ENCODE measurements at places on chromosomes 1 and 21.

- no peak for DNase-seq
These were observed 245.0 kb downstream of the FOXD2 start for GRCh38 chr1:47682786-47683350.

DNA sequence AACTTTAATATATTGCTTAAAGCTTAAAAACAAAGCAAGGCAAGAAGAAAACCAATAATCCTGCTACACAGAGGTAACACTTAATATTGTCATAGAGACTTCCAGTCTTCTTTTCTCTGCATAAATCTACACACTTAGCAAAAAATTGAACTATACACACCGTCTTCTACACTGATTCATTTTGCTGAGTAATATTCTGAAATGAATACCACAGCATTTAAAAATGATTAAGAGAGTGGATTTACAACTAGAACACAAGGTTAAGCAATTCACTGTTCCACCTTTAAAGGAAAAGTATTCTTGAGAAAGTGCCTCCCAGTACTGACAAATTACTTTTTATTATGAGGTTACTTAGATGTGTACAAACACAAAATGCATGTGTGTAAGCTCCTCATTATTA, 22.2 kb upstream of the ITPKB start:
- no peak for DNase-seq

- DNase-seq: no peak
These were observed 139.1 kb downstream of the FMN2 start for GRCh38 chr1:240230816-240231215.

GRCh38 chr1:110706621-110707020, 31.9 kb upstream of the KCNA3 start:
- no peak for DNase-seq

- DNase-seq: no peak
These were observed 9.6 kb upstream of the PLA2G4A start for GRCh38 chr1:186819126-186819525.

- no peak for DNase-seq
These were observed 174.5 kb upstream of the POU3F1 start for GRCh38 chr1:38221006-38221649.

GRCh38 chr1:53349369-53349835, 21.5 kb upstream of the LRP8 start:
- no peak for DNase-seq
